ENCODE measurements at places on chromosomes 2 and 18.
A peak's percentile ranks its signal among the peaks of the same experiment; 100 is the strongest.

DNA sequence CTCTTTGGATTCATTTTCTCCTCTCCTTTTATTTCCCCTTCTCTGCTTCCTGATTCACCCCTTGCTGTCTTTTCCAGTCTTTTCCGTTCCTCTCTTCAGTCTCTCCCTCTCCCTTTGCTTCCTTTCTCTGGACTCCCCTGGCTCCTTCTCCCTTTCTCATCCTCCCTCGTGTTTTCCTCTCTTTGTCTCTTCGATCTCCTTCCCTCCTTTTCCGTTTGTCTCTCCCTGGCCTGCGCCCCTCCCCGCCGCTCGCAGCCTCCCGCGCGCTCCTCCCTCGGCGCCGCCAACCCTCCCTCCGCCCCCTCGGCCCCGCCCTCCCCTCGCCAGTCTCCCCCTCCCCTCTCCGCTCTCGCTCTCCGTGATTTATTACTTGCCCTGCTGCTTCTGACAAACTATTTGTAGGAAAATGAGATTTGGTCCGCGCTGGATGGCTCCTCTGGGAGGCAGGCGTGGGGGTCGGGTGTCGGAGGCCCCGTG is 46.0 kb upstream of the PAX8 start:
- DNase-seq: no peak

- DNase-seq: no peak
Measured at GRCh38 chr2:164386231-164386630, 235.1 kb downstream of the GRB14 start.

GRCh38 chr18:47418746-47419145 is 167.3 kb upstream of the SKOR2 start:
- DNase-seq: no peak

DNA sequence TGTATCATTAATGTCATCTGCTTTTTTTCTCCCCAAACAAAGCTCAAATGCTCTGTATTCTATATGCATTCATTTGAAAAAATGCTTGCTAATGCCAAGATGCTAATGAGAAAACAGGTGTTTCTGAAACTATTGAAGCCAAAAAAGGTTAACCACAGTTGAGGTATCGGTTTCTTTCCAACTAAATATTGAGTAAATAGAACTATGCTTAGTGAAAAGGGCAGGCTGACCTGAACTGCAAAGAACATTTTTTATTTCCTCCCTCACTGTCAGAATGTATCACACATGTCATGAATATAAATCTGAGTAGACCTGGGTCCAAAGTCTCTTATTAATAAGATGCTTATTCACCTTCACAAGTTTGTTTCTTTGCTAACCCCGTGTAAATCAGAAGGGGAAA is 866.6 kb downstream of the CPS1 start:
- DNase-seq: no peak

GRCh38 chr18:55421615-55422419 is 166.2 kb downstream of the TCF4 start:
- no peak for DNase-seq

DNA sequence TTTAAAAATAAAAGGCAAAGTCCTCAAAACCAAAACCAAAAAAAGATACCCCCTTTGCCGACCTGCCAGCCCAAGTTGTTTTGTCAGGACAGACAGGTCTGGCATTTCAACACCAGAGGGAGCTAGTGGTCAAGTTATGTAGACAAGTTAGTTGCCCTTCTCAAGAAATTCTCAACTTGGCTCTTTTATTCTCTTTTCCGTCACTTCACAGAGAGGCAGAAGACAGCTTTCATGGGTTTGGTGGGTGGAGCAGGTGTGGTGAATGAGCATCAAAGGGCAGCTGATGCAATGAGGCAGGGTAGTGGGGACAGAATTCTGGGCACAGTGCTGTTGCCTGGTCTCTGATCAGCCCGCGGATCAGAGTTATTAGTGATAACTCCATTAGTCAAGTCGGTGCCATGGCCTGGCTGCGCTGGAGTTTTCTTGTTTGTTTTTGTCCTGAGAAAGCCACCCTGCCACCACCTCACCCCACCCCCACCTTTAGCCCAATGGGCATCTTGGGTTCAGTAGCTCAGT is 303.7 kb upstream of the EPAS1 start:
- peak; percentile 20 for DNase-seq

DNA sequence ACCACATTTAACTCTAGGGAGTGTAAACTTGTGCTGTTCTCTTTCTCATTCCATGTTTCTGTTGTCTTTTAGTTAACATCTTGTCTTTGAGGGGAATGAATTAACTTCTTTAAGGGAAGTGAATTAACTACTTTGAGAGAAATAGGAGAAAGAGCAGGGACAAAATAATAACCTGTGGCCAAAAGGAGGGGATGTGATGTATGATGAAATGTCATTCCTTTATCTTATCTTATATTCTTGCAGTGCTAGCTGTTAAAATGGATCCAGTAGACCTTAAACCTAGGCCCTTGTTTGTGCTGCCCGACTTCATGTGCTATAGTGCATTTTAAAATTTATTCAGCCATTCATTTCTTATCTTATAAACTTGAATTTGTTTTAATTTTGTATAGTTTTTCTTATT is 18.4 kb downstream of the ABI2 start:
- no peak for DNase-seq

DNA sequence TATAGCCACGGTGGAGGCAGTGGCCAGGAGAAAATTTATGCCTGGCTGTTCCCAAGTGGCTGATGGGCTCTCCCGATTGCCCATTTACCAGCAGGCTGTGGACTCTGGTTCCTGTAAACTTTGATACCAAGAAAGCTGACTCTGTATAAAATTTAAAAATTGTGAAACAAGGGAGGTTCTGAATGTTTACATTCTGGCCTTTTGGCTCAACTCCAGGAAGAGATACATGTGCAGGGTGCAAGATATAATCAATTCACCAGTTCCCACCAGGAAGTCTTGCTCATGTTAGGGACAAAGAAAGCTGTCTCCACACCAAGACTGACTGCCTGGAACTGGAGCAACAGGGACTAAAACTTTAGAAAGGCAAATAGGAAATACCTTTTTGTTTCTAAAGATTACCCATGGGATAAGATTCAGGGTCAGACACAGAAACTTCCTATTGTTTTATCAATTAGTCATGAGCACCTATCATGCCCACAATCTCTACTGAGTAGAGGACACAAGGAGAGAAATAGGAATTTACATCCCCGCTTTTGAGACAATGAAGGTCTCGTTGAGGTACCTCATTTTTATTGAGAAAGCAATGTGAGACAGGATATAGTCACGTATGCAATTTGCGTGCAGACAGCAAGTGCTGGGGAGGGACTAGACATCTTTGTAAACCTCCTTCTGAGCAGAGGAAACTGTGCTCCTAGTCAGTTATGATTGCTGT is 123.5 kb downstream of the LIPG start:
- DNase-seq: no peak

Measured in activated CD4-positive, CD25-positive, alpha-beta regulatory T cell treated with anti-CD3 and anti-CD28 coated beads, Interleukin-2, amount 50 U/mL, for 16 hours (primary cell).